Inflammatory macrophage treated with lipopolysaccharide for 1 hour (primary cell): ENCODE measurements at places on chromosomes 7 and 10.

DNA sequence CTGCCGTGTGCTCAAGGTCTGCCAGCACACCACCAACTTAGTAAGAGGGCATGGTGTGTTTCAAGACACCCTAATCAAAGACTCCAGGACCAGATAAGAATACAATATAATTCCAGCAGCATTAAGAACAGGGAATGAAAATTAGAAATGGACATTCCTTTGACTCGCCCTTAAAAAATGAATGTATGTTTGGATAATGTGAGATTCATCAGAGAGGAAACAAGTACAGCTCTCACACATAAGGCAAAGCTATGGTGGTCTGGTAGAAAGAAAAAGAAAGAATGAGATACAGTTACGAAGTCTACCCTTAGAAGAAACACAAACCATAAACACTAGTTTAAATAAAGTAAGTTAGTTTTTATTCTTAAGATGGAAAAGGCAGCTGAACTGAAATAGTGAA is 174.8 kb upstream of the ANK3 start:
- no peak for DNase-seq

DNA sequence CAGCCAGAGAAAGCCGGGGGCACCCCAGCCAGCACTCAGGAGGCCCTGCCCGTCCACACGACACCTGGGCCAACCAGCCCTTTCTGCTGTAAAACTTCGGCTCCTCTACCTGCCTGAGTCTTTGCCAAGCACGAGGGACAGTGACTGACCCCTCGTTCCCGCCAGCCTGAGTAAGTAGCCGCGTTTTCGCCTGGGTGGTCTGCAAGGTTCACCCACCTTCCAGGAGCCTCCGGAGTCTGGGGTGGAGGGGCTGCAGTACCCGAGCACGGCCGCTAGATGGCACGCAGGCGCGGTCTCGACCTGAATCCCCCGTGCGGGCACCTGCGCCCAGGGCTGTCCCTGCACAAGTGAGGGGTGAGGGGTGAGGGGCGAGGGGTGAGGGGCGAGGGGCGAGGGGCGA is 192.7 kb downstream of the PTPRN2 start:
- DNase-seq, result no peak

DNA sequence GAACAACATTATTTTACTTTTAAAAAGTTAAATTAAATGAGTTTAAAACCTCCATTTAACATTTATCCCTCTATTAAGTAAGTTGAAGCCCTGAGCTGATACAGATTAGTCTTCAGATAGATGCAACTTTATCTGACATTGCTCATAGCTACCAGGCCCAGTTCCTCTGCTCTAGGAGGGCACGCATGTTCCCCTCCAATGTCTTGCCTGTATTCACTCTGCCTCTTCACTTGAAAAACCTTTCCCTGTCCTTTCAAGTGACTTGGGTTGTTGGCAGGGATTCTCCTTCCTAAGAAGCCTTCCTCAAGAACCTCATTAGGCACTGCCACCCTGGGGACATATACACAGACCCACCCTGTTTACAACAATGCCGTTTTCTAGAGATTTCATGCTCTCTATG is 270.4 kb downstream of the RELN start:
- DNase-seq, result no peak

- DNase-seq, result no peak
Observed at GRCh38 chr7:45116048-45116447, 4.6 kb upstream of the TBRG4 start.

DNA sequence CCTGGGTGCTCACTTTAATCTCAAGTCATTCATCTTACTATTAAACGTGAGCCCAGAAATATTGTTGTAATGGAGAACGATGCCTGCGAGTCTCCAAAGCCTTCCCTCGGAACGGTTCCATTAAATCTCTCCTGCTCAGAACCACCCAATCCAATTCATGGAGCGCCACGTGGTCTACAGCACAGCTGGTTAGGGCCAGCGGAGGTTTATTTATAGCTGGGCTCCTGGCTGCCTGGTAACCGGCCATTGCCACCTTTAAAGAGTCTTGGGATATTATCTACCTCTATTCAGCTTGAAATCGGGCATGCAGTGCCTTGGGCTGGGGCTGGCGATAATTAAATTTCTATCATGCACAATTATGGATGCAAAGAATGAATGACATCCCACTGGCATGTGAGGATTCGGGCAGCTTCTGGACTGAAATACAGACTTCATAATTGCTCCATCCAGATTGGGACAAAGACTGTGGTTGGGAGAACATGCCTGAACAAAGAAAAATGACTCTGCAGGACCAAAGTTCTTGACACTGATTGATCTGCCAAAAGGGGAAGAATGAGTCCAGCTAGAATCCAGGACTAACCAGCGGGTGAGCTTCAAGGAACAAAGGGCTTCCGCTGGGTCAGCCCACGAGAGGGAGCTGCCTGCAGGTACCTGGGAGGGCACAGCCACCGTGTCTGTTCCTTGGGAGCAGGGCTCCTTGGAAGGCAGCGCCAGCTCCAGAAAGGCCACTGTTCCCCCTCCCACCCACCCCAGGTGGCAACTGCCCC is 7.3 kb downstream of the FAM20C start:
- no peak for DNase-seq

- DNase-seq, result no peak
Observed at GRCh38 chr10:70893227-70894006, 5.1 kb upstream of the PCBD1 start.

- DNase-seq, result no peak
Observed at GRCh38 chr10:96619796-96620773, 33.3 kb upstream of the TM9SF3 start.
